Upper lobe of right lung (tissue), 1 donor: ENCODE measurements at places on chromosomes 7 and 10. TPM values are rescaled to one million over a fixed set of nuclear protein-coding genes. Genes with fewer than 3 reads are reported as not detected.

GRCh38 chr10:79070606-79071395 lies 2.0 kb downstream of the ZMIZ1 start:
- H3K4me3 ChIP-seq: peak overlapping the region; percentile 87
- peak; percentile 95 for DNase-seq
- H3K27ac ChIP-seq: peak overlapping the region; percentile 94

GRCh38 chr7:143176128-143176527 lies 7.1 kb upstream of the TAS2R39 start:
- H3K27ac ChIP-seq: no peak overlapping the region
- H3K4me1 ChIP-seq: no peaks in the 10 kb centered on the region
- H3K36me3 ChIP-seq: no peaks in the 10 kb centered on the region
- H3K4me3 ChIP-seq: no peak overlapping the region

- H3K27ac ChIP-seq: no peak overlapping the region
- H3K4me1 ChIP-seq: peaks cover 14% of the 10 kb centered on the region
- no peak overlapping the region for H3K4me3 ChIP-seq
- no peak for DNase-seq
- H3K27me3 ChIP-seq: no peaks in the 10 kb centered on the region
Observed at GRCh38 chr10:110459600-110459999, 38.1 kb upstream of the DUSP5 start.

- no peaks in the 10 kb centered on the region for H3K27me3 ChIP-seq
- peak overlapping the region; percentile 81 for H3K27ac ChIP-seq
- H3K4me1 ChIP-seq: peaks cover 9% of the 10 kb centered on the region
- peak overlapping the region; percentile 86 for H3K4me3 ChIP-seq
- DNase-seq: no peak
- H3K36me3 ChIP-seq: peaks cover 15% of the 10 kb centered on the region
Observed at GRCh38 chr10:112184379-112184778, 814 bp upstream of the GPAM start.

DNA sequence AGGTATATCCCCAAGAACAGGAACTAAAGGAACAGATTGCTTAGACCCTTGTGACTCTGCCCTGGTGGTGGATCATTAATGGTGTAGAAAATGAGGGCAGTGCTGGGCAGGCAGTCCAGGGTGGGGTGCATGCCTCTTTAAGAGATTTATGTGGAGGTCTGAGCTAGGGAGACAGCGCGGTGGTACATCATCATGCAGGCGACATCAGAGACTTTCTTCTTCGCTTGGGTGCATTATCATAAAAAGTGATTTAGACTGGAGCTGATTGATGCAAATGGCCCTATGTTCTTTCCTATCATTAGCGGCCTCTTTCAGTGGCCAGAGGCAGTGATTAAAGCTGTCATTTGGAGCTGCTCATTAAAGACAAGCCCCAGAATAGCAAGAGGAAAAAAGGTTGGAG lies 519.1 kb upstream of the GALNT17 start:
- H3K27me3 ChIP-seq: no peaks in the 10 kb centered on the region
- DNase-seq: no peak
- no peaks in the 10 kb centered on the region for H3K36me3 ChIP-seq
- H3K4me3 ChIP-seq: no peak overlapping the region

DNA sequence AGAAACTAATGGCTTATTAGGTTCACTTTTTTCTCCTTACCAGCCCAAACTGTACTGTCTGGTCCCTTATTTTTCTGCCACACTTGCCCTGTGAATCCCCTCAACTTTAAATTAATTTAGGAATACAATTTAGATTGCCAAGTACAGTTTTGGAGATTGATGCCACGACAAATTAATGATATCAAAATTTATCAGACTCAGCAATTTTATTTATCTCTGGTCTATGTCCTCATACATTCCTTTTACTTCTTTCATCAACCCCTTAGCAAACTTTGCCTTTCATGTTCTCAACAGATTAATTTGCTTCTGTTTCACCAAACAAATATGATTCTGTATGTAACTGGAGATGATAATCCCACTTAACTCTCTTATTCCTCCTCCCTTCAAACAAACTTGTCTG lies 38.2 kb downstream of the SHOC2 start:
- no peak overlapping the region for H3K27ac ChIP-seq
- no peaks in the 10 kb centered on the region for H3K27me3 ChIP-seq
- no peaks in the 10 kb centered on the region for H3K36me3 ChIP-seq
- no peak overlapping the region for H3K4me3 ChIP-seq
- DNase-seq: no peak
- peaks cover 19% of the 10 kb centered on the region for H3K4me1 ChIP-seq

GRCh38 chr10:99172128-99172738 lies 63.4 kb downstream of the HPSE2 start:
- H3K27ac ChIP-seq: no peak overlapping the region
- H3K4me1 ChIP-seq: no peaks in the 10 kb centered on the region
- no peaks in the 10 kb centered on the region for H3K27me3 ChIP-seq
- no peaks in the 10 kb centered on the region for H3K36me3 ChIP-seq

DNA sequence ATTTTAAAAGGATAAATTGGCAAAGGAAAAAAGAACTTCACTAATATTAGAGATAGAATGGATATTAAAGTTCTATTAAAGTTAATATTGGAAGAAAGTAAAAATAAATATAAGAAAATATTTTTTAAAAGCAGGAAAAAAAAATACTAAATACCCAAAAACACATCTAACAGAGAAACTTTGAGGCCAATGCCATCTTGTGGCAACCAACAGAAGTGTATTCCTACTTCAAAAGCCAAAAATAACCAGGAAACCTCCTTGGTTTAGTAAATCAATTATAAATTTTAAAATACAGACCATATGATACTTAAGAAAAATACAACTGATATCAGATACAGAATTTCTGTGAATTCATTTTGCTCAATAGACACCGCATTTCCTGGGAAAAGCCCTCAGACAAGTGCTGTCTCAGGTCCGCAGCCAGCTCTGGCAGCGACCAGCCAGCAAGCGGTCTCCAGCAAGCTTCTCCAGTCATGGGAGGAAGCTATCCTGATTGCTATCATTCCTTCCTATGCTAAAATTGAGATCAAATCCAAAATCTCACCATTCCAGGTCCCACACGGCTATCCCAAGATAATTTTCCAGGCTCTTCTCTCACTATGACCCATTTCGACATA lies 65.3 kb downstream of the LMBR1 start:
- H3K36me3 ChIP-seq: peaks cover 9% of the 10 kb centered on the region
- no peaks in the 10 kb centered on the region for H3K4me1 ChIP-seq
- no peak overlapping the region for H3K27ac ChIP-seq
- H3K4me3 ChIP-seq: no peak overlapping the region
- no peaks in the 10 kb centered on the region for H3K27me3 ChIP-seq
- DNase-seq: no peak

DNA sequence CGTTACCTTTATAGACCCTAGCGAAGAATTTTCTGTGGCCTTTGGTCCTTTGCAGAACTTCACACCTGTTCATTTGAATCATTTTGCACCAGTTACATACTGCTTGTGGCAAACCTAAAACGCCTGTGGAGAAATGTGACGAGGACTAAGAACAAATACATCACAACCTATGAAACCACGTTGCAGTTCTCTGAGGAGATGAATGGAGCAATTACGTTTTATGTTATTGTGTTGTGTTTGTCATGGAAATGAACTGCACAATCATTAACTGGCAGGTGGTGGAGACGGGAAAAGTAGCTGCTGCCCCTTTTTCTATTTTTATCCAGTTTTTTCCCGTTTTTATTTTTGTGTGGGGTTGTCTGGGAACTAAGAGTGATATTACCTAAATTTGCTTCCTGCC lies 505.5 kb downstream of the SDK1 start:
- no peak for DNase-seq
- no peaks in the 10 kb centered on the region for H3K27me3 ChIP-seq
- H3K4me1 ChIP-seq: no peaks in the 10 kb centered on the region
- no peak overlapping the region for H3K27ac ChIP-seq

DNA sequence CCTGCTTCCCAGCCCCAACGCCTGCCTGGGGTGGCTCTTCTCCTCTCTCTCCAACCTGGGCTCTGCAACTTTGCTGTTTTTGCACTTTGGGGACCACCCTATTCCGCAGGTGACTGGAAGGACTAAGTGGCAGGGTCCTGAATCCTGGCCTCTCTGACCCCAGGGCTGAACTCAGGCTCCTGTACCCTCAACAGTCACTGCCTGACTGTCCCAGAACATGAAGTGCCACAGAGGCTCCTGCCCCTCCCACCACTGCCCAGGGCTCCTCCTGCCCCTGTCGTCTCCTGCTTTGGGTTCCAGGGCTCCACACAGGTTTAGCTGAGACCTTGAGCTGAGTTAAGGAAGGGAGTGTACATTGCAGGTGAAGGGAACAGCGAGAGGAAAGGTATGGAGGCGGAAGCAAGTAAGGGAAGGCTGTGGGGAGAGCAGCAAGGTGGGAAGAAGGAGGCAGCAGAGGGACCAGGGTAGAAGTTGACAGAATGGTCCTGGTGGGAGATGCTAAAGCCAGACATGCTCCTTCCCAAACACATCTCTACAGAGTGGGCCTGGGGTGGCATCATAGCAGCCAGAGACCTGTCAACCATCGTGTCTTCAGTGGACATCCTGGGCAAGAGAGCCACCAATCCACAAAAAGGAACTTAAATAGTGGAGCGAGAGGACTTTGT lies 5.7 kb upstream of the GRID1 start:
- H3K36me3 ChIP-seq: no peaks in the 10 kb centered on the region
- H3K4me1 ChIP-seq: peaks cover 2% of the 10 kb centered on the region
- H3K4me3 ChIP-seq: no peak overlapping the region
- peak; percentile 31 for DNase-seq
- no peak overlapping the region for H3K27ac ChIP-seq
- peaks cover 34% of the 10 kb centered on the region for H3K27me3 ChIP-seq

GRCh38 chr10:93180482-93180931 lies 106.8 kb downstream of the CYP26A1 start:
- H3K27ac ChIP-seq: no peak overlapping the region
- H3K27me3 ChIP-seq: no peaks in the 10 kb centered on the region
- H3K36me3 ChIP-seq: no peaks in the 10 kb centered on the region
- no peak overlapping the region for H3K4me3 ChIP-seq
- H3K4me1 ChIP-seq: no peaks in the 10 kb centered on the region

DNA sequence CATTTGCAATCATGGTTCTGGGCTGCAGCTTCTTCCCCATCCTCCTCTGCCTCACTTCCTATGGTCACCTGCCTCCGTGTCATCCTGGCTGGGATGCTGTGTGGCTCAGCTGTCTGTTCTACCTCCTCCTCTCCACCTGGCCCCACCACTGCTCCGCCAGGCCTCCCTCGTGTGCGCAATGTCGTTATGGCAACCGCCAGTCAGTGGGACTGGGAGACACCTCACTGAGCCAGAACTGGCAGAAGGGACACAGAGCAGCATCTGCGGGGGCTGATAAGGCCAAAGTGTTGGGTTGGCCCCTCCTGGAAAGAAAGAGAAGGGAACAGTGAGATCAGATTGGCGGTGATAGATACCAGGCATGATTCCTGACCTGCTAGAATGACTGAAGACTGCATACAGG lies 527.5 kb downstream of the INHBA start:
- no peaks in the 10 kb centered on the region for H3K27me3 ChIP-seq
- no peak overlapping the region for H3K27ac ChIP-seq
- no peaks in the 10 kb centered on the region for H3K4me1 ChIP-seq
- H3K4me3 ChIP-seq: no peak overlapping the region
- H3K36me3 ChIP-seq: no peaks in the 10 kb centered on the region

GRCh38 chr10:64873088-64873487 lies 1351.9 kb downstream of the REEP3 start:
- H3K27me3 ChIP-seq: no peaks in the 10 kb centered on the region
- H3K36me3 ChIP-seq: no peaks in the 10 kb centered on the region
- no peak overlapping the region for H3K27ac ChIP-seq
- H3K4me1 ChIP-seq: no peaks in the 10 kb centered on the region
- no peak for DNase-seq

DNA sequence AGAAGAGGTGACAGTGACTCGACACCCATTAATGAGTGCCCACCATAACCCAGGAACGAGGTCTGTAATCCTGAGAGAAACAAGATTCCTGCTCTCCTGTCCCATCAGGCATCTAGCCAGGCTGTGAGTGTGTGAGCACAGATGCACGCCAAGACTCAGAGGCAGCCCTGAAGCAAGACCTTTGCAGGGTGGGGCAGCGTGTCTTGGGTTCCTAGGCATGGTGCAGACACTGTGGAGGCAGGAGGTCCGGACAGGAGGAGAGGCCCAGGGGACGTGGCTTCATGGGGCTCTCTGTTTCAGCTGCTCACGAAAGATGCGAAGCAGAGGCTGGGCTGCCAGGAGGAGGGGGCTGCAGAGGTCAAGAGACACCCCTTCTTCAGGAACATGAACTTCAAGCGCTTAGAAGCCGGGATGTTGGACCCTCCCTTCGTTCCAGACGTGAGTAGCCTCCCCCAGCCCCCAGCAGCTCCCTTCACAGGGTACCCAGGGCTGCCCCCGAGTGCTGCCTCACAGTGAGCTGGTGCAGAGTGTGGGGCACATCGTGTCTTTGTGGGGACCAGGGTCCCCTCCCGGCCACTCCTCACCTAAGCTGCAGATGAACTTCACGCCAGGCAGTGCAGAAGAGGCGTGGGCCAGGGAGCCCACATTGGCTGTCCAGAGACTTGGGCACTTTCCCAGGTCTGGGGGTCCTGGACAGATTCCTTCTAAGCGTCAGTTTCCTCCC lies 94.5 kb downstream of the RGS10 start:
- DNase-seq: peak; percentile 52
- peaks cover 57% of the 10 kb centered on the region for H3K36me3 ChIP-seq
- H3K27me3 ChIP-seq: no peaks in the 10 kb centered on the region
- H3K4me3 ChIP-seq: no peak overlapping the region
- no peaks in the 10 kb centered on the region for H3K4me1 ChIP-seq
- H3K27ac ChIP-seq: no peak overlapping the region

DNA sequence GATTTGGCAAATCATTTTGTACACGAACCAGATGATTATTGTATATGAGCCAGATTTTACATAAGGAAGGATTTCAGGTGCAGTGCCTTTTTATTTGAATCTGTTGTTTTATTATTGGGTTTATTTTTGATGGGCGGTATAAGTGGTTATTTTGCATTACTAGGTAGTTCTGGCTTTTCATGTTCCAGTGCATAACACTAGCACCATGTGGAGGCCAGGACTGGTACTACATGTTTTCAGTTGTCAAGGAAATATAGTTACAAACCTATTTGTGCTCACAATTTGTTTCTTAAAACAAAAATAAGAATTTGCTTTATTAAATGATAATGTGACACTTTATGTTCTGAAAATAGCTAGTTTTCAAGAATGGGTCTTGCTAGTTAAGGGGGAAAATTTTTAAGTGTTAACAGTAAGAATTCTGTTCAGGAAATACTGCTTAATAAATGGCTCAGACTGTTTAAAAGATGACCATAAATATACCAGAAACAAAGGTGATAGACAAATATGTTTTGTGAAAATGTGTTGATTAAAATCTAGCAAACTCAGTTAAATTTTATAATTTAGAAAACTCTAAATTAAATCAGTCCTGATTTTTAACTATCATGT lies 7.1 kb upstream of the SEMA3E start:
- H3K27me3 ChIP-seq: no peaks in the 10 kb centered on the region
- H3K36me3 ChIP-seq: no peaks in the 10 kb centered on the region
- H3K4me1 ChIP-seq: no peaks in the 10 kb centered on the region
- no peak for DNase-seq
- no peak overlapping the region for H3K27ac ChIP-seq

The RGR gene
- 0.41 TPM for total RNA-seq

The TNKS2 gene
- total RNA-seq: 40.5 TPM

The PNLIPRP1 gene
- not detected for total RNA-seq

The ARHGEF5 gene
- 36.9 TPM for total RNA-seq

The BLVRA gene
- 104 TPM for total RNA-seq

The ECHDC3 gene
- total RNA-seq: 39.4 TPM

The FFAR4 gene
- total RNA-seq: 4.9 TPM

The OR13A1 gene
- total RNA-seq: not detected

The C10orf67 gene
- 1.6 TPM for total RNA-seq

The MSMB gene
- not detected for total RNA-seq

The TAS2R4 gene
- total RNA-seq: 2.2 TPM

The PDE1C gene
- 13.0 TPM for total RNA-seq
